Glutamatergic neuron (in vitro differentiated cells): ENCODE measurements at places on chromosomes 7 and 10. TPM values are rescaled to one million over a fixed set of nuclear protein-coding genes. Genes with fewer than 3 reads are reported as not detected.

The AKR1E2 gene
- 8.7 TPM for total RNA-seq

The TMEM213 gene
- not detected for total RNA-seq

The RELN gene
- total RNA-seq: 5.7 TPM

The CCDC186 gene
- total RNA-seq: 15.7 TPM

The LLCFC1 gene
- not detected for total RNA-seq

DNA sequence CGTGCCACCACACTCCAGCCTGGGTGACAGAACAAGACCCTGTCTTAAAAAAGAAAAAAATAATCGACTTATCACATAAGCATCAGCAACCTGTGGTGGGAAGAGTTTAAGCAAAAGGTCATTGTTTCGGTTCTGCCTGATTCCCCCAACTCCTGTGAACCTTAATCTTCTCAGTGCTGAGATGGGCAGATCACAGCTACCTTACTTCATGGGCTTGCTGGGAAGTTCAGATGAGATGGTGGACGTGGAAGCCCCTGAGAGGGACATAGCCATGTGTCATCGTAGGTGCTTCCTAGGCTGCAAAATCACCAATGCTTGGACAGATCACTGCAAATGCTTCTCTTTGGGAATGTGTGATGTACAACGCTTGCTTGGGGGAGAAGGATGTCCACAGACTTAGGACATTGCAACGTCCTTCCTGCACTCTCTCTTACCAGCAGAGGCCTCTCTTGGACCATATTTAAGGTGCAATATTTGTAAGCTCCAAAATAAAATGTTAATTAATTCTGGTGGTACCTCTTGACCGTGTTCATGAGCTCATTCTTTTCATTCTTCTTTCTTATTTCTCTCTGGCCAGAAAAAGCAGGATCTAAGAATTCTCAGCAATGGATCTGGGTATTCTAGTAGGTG lies 8.6 kb downstream of the GJD4 start:
- H3K4me1 ChIP-seq: no peaks in the 10 kb centered on the region
- H3K36me3 ChIP-seq: peaks cover 10% of the 10 kb centered on the region
- peaks cover 8% of the 10 kb centered on the region for H3K27me3 ChIP-seq
- no peak for DNase-seq
- no peak overlapping the region for H3K4me3 ChIP-seq

GRCh38 chr7:121017586-121017985 lies 29.1 kb downstream of the CPED1 start:
- H3K4me3 ChIP-seq: no peak overlapping the region
- no peak for DNase-seq
- H3K36me3 ChIP-seq: no peaks in the 10 kb centered on the region
- no peak overlapping the region for H3K27ac ChIP-seq
- no peaks in the 10 kb centered on the region for H3K4me1 ChIP-seq

- no peak overlapping the region for H3K27ac ChIP-seq
- H3K4me1 ChIP-seq: peaks cover 24% of the 10 kb centered on the region
- no peak overlapping the region for H3K4me3 ChIP-seq
- H3K36me3 ChIP-seq: peaks cover 11% of the 10 kb centered on the region
- peaks cover 13% of the 10 kb centered on the region for H3K27me3 ChIP-seq
- peak; percentile 18 for DNase-seq
These were observed 89.4 kb downstream of the INPP5A start for GRCh38 chr10:132626761-132627665.

DNA sequence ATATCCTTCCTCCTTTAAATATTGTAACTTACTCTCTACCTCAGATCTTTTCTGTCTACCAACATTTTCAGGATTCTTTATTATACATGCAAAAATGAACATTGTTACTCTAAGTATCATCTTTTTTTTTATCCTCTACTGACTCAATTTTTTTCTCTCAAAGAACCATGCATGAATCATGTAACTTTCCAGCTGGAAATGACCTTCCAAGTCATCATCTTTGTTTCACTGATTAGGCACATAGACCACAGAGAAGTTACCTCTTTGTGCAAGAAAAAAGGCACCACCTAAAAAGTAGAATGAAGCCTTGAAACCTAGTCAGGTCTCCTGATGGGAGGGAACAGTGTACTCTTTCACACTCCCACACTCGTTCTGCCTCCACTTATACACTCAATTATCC lies 234.9 kb downstream of the HGF start:
- H3K4me1 ChIP-seq: peaks cover 6% of the 10 kb centered on the region
- no peak overlapping the region for H3K27ac ChIP-seq
- peaks cover 2% of the 10 kb centered on the region for H3K27me3 ChIP-seq
- H3K4me3 ChIP-seq: no peak overlapping the region
- H3K36me3 ChIP-seq: no peaks in the 10 kb centered on the region

DNA sequence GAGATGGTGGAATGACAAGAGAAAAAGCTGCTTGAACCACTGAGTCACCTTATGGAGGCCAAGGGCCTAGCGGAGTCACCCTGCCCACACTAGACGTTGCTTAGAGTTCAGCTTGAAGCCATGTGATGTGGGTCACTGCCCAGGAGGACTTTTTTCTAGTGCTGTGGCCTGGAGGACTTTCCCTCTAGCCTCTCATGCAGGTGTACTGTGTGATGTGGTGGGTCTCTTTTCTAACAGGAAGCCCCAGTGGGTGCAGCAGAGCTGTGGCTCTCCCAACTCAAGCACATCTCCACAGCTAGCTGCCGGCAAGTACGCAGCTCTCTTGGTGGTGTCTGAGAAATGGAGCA lies 13.6 kb downstream of the POR start:
- H3K36me3 ChIP-seq: no peaks in the 10 kb centered on the region
- no peak overlapping the region for H3K4me3 ChIP-seq
- no peak for DNase-seq
- no peak overlapping the region for H3K27ac ChIP-seq
- H3K27me3 ChIP-seq: peaks cover 12% of the 10 kb centered on the region
- H3K4me1 ChIP-seq: peaks cover 8% of the 10 kb centered on the region

GRCh38 chr7:102469972-102470825 lies 5.4 kb downstream of the LRWD1 start:
- H3K4me1 ChIP-seq: peaks cover 3% of the 10 kb centered on the region
- H3K36me3 ChIP-seq: no peaks in the 10 kb centered on the region
- DNase-seq: peak; percentile 15
- H3K27ac ChIP-seq: peak overlapping the region; percentile 59

- no peak for DNase-seq
- peaks cover 5% of the 10 kb centered on the region for H3K36me3 ChIP-seq
- no peak overlapping the region for H3K4me3 ChIP-seq
- peaks cover 2% of the 10 kb centered on the region for H3K27me3 ChIP-seq
These were observed 80.0 kb upstream of the PRKAR2B start for GRCh38 chr7:106964466-106964865.

DNA sequence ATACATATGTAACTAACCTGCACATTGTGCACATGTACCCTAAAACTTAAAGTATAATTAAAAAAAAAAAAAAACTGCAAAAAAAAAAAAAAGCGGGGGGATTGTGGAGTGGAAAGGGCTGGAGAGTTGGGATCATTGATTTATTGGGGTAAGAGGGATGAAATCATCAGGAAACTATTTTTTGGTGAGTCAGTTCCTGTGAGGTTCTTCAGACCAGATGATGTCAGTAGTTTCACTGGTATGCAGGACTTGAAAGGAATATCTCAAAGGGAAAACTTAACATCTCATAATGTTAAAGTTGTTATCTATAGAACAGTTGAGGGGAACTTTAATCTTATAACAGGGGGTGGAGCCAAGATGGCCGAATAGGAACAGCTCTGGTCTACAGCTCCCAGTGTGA lies 32.6 kb upstream of the TECTB start:
- H3K4me3 ChIP-seq: no peak overlapping the region
- DNase-seq: no peak
- no peak overlapping the region for H3K27ac ChIP-seq
- H3K4me1 ChIP-seq: no peaks in the 10 kb centered on the region
- no peaks in the 10 kb centered on the region for H3K27me3 ChIP-seq

GRCh38 chr10:38605153-38605661 lies 511.1 kb downstream of the ZNF37A start:
- peaks cover 9% of the 10 kb centered on the region for H3K36me3 ChIP-seq
- H3K27ac ChIP-seq: no peak overlapping the region
- H3K27me3 ChIP-seq: peaks cover 11% of the 10 kb centered on the region
- DNase-seq: no peak
- H3K4me1 ChIP-seq: no peaks in the 10 kb centered on the region

- peaks cover 2% of the 10 kb centered on the region for H3K4me1 ChIP-seq
- no peak overlapping the region for H3K4me3 ChIP-seq
- H3K27me3 ChIP-seq: no peaks in the 10 kb centered on the region
- DNase-seq: no peak
These were observed 64.8 kb upstream of the TFEC start for GRCh38 chr7:116095396-116095795.

GRCh38 chr7:97015756-97016380 lies 8.8 kb downstream of the DLX5 start:
- H3K4me1 ChIP-seq: peaks cover 8% of the 10 kb centered on the region
- no peak overlapping the region for H3K27ac ChIP-seq
- peak overlapping the region; percentile 48 for H3K4me3 ChIP-seq
- DNase-seq: no peak
- H3K36me3 ChIP-seq: no peaks in the 10 kb centered on the region

DNA sequence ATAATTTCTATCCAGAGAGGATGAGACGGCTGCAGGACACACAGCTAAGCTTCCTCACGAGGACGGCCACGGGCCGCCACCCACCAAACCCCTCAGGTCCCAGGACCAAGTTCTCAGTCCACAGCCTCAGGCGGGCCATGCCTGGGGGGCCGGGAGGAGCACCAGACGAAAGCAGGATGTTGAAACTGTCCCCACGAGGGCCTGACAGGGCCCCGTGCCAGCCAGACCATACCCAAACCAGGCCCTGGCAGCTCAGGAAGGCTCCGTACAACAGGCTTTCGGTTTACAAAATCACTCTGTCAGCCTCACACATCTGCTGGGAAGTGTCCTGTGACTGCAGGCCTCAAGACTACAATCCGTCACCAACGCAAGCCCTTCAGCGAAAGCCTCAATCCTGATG lies 14.5 kb downstream of the TUBGCP2 start:
- H3K27ac ChIP-seq: no peak overlapping the region
- no peak overlapping the region for H3K4me3 ChIP-seq
- no peak for DNase-seq
- H3K36me3 ChIP-seq: peaks cover 8% of the 10 kb centered on the region
- H3K27me3 ChIP-seq: no peaks in the 10 kb centered on the region

DNA sequence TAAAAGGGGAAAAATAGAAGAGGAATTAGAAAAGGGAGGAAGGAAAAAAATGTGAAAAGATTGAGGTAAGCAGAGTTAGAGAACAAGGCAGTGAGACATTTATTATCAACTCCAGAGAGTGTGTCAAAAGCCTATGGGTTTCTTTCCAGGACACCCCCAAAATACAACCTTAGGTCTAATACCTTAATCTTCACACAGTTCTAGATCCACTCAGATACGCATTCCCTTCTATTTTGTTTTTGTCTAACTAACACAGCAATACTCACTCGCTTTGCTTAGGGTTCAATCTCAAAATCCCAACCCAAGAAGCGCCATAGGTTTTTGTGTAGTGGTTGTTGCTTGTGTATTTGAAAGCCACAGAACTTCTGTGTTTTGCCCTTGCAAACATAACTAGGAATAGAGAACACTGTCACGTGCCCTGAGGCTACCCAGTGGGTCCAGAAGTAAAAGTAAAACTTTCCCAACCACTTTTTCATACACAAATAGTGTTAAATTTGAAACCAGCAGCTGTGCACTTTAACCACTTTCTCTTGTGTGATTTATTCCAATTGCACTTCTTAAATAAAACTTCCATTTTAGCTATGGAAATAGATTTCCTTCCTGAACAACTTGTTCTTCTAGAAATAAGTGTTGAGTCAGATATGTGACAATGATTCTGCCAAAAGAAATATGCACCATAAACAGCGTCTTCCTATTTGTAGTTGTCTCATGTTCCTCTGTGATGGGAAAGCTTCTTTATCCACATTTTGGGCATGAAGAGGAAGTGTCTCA lies 414.7 kb upstream of the GHITM start:
- peaks cover 2% of the 10 kb centered on the region for H3K27me3 ChIP-seq
- H3K4me3 ChIP-seq: no peak overlapping the region
- no peaks in the 10 kb centered on the region for H3K4me1 ChIP-seq
- no peak overlapping the region for H3K27ac ChIP-seq

DNA sequence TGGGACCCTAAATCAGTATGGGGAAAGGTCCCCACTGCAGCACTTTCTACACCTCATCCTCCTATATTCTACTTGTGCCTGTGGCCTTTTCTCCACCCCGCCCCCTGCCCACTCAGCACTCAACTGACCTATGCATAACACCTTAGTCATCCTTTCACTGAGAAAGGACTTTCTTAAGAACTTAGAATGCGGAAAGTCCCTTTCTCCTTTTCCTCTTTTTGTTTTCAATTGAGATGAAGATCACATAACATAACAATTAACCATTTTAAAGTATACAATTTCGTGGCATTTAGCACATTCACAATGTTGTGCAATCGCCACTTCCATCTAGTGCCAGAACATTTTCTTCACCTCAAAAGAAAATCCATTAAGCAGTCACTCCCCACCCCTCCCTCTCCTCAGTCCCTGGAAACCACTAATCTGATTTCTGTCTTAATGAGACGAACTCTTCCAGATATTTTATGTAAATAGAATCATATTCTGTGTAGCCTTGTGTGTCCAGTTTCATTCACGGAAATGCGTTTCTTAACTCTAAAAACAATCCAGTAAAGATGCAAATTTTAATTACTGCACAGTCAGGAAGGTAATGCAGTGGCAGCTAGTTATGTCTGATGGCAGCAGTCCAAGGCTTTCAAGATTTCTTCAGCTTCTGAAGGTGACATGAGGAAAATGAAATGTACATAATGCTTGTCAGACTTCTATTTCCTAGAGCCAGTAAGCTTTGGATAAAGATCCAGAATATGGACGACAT lies 41.7 kb downstream of the FAS start:
- peaks cover 7% of the 10 kb centered on the region for H3K4me1 ChIP-seq
- H3K27ac ChIP-seq: no peak overlapping the region
- no peak overlapping the region for H3K4me3 ChIP-seq
- peaks cover 2% of the 10 kb centered on the region for H3K27me3 ChIP-seq
- H3K36me3 ChIP-seq: no peaks in the 10 kb centered on the region

DNA sequence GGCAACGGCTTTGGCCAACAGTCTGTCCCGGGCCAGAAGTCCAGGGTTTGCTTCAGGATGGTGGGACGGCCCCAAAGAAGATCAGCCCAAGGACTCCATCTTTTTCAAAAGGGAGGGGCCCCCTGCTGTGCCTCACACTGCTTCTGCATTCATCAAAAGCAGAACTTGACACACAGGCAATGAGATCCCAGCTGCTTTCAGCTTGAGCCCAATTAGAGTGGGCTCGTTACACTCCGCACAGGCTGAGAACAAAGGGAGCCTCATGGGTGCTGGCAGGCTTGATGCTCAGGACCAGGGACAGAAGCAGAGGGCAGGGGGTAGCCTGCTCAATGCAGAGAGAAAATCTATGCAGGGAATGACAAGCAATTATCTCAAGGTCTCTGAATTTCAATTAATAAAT lies 45.5 kb downstream of the VOPP1 start:
- peaks cover 21% of the 10 kb centered on the region for H3K4me1 ChIP-seq
- H3K27me3 ChIP-seq: peaks cover 5% of the 10 kb centered on the region
- peak; percentile 49 for DNase-seq
- H3K4me3 ChIP-seq: peak overlapping the region; percentile 83
- peak overlapping the region; percentile 90 for H3K27ac ChIP-seq
